ENCODE measurements at places on chromosomes 1 and 21. TPM values are rescaled to one million over a fixed set of nuclear protein-coding genes. Genes with fewer than 3 reads are reported as not detected.
A peak's percentile ranks its signal among the peaks of the same experiment; 100 is the strongest.

GRCh38 chr1:2442661-2443060, 30.3 kb upstream of the PEX10 start:
- no peak for DNase-seq

GRCh38 chr1:157111396-157112165, 12.0 kb upstream of the ETV3L start:
- no peak for DNase-seq

DNA sequence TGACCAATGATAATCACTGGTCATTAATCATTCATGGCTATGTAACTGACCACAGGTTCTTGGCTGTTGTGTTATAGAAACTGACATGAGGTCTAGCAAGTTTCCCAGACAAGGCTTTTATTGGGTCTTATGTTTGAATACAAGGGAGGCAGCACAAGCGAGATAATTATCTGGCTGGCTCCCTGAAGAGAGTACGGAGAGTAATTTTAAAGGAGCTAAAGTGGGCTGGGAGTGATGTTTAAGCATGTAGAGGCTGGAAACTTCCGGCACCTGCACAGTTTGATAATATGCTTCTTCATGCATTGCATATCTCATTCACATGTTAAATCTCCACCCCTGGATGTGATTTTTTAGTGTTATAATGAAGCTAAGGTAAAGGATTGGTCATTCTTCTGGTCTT, 116.2 kb upstream of the KCNK1 start:
- no peak for DNase-seq

GRCh38 chr1:196007763-196008162, 600.5 kb downstream of the KCNT2 start:
- no peak for DNase-seq

- no peak for DNase-seq
Observed at GRCh38 chr1:152983743-152984142, at the start of gene SPRR1A. TSS of gene SPRR1A (plus strand) at chr1:152984081. CDS start at chr1:152985231, 1,150 bp downstream.

GRCh38 chr1:42747125-42747524, 7.1 kb upstream of the CLDN19 start:
- DNase-seq, result peak; percentile 73

DNA sequence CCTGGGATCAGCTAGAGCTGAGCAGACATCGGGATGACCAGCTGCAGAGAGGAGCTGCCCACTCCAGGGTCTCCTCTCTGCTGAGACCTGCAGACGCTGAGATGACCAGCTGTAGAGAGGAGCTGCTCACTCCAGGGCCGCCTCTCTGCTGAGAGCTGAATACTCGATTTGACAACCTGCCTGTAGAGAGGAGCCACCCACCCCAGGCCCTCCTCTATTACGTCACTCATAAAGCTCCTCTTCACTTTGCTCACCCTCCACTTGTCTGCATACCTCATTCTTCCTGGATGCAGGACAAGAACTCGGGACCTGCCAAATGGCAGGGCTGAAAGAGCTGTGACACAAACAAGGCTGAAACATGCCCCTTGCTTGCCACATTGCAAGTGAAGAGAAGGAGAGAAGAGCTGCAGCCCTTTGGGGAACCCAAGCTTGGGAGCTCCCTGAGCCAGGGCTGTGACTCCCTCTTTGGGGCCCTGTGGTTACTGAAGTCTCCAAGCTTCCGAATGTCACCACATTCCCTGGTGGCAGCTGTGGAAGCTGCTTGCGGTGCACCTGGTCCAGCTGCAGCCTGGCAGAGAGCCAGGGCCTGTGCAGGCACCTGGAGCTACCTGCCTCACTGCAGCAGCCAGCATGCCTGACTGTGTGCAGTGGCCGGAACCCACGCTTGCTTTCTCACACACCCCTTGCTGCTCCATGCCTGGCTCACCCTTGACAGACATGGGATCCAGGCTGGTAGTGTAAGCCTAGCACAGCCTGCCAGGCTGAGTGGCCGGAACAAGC, 59.6 kb downstream of the CC2D1B start:
- no peak for DNase-seq

- no peak for DNase-seq
Observed at GRCh38 chr1:171983584-171983983, 142.3 kb downstream of the DNM3 start.

DNA sequence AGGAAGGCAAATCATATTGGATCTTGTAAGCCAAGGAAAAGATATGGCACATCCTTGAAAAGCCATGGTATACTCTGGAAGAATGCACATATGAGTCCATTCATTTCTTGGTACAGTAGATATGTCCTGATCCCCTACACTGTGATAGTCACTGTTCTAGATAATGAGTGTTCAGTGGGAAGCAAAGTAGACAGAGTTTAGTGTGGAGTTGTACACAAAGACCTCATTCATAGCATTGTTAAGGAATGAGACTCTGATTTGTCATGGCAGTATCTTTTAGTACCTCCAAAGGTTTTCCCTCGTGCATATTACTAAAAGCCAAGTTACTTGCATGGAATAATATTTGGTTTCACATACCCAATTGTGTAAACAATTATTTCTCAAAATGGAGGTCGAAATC, 204.7 kb downstream of the NFIA start:
- no peak for DNase-seq

DNA sequence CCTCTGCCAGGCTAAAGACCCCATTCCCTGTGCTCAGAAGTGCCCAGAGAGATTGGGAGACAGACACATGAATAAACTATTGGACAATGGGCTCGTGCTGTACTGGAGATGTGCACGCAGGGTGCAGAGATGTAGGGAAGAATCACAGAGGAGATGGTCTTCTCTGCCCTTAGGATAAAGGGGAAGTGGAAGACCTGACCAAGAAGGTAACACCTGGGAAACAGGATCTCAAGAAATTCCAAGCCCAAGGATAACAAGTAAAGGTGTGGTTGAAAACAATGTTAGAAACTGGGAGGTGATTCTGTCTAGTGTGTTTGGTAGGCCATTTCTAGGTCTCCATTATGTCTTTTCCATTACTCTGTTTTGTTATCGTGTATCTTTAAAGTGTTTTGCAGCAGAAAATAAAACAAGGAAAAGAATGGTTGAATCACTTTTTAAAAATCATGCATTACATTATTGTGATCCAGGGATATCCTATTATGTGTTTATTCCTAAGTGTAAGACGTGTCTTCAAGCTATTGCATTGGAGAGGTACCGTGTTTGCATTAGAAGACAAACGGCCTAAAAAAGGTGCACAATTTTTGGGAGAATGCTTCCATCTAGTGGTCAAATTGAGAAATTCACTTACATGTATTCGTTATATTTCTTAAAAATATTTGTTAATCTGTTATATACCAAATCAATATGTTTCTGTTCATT, 40.8 kb upstream of the KCTD3 start:
- no peak for DNase-seq

- DNase-seq, result no peak
Observed at GRCh38 chr1:209420276-209420675, 163.2 kb upstream of the CAMK1G start.

DNA sequence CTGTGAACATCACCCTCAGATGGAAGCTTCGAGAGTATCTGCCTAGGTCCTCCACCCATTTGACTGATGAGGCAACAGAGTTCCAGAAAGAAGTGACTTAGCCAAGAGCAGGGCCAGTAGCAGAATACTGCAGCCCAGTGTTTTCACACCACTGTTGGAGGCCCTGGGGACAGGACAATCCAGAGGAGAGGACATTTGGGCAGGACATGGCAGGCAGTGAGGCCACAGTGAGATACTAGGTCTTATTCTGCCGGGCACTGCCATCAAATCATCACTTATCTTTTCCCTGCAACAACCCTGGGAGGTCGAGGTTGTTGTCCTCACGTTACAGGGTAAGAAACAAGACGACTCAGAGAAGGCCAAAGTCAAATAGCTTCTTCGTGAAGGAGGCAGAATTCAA, 5.5 kb upstream of the FOXO6 start:
- DNase-seq, result peak; percentile 9

DNA sequence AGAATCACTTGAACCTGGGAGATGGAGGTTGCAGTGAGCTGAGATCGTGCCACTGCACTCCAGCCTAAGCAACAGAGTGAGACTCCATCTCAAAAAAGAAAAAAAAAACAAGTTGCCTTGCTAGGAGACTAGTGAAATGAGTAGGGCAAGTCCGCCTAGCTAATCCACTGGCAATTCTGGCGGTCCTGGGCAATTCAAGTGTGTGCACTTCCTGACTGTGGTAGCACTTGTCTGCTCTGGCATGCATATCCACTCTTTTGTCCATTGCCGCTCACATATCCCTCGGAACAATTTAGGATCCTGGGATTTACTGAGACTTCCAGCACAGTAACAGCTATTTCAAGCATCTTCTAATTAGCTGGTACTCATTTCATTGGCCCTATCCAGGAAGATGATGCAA, 426.3 kb upstream of the ADGRL2 start:
- DNase-seq, result no peak

DNA sequence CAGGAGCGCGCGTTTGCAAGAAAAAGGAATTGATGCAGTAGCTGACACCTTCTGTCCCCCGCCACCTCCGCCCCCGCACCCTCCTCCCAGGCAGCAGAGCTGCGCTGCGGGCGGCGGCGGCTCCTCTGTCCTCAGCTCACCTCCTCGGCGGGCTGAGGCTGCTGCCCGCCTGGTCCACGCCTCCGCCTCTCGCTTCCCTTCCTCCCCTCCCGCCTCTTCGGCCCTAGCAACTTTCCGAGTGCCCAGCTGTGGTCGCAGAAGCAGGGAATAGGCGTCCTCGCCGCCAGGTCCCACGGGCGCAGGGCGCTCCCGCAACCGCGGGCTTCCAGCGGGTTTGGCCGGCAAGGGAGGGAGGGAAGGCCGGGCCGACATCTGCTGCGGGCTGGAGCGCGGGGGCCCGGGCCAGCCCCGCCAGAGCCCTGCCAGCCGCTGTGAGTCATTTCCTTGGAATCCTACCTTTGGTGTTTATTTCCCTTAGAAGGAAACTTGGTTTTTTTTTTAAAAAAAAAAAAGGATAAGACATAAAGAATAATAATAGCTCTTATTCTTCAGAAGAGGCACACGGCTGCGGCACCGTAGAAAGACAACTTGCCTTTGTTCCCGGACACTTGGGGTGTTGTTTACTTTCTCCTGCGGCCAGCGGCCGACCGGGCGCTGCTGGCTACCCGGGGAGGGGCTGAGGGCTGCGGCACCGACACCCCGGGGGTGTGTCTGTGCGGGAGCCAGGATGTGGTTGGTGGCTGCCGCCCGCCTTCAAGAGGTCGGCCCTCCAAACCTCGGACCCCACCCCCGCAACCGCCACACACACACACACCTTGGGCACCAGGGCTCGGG, 1.1 kb downstream of the SERTAD4 start:
- DNase-seq, result no peak

GRCh38 chr1:246809473-246809872, 85.3 kb downstream of the SCCPDH start:
- no peak for DNase-seq

LAMB3 gene
- total RNA-seq, result 109 TPM

MRPS15 gene
- total RNA-seq, result 44.2 TPM

HEATR1 gene
- 12.8 TPM for total RNA-seq

All from Peyer's patch (tissue), 4 donors.